ENCODE measurements at places on chromosomes 12 and 14.

DNA sequence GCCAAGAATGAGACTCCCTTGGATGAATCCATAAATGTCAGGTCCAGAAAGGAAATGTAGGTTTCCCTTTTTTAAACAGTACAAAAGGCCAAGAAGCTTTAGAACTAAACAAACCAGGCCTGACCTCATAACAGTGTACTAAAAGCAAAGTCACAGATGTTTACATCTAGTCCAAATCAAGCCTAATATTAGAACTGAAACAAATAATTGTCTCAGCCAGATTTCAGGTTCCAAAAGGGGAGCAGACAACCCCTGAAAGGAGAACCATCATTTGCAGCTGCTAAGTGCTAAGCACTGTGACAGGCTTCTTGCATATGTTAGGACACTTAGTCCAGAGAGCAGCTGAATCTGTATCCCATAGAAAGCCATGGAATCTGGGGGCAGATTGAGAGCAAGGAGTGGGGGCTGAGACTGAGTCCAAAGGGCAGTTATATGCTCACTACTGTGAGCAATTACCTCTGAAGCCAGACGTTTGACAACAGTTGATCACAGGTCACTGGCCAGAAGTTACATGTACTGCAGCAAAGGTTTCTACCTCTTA is 90.1 kb downstream of the STXBP6 start:
- H3K36me3 ChIP-seq: no peaks in the 10 kb centered on the region
- no peaks in the 10 kb centered on the region for H3K27me3 ChIP-seq
- no peak overlapping the region for H3K4me3 ChIP-seq
- H3K27ac ChIP-seq: no peak overlapping the region
- no peak for DNase-seq
- no peaks in the 10 kb centered on the region for H3K4me1 ChIP-seq

GRCh38 chr12:90099288-90099687 is 390.6 kb upstream of the ATP2B1 start:
- no peaks in the 10 kb centered on the region for H3K27me3 ChIP-seq
- DNase-seq: no peak
- no peaks in the 10 kb centered on the region for H3K36me3 ChIP-seq
- H3K4me3 ChIP-seq: no peak overlapping the region
- H3K27ac ChIP-seq: no peak overlapping the region

DNA sequence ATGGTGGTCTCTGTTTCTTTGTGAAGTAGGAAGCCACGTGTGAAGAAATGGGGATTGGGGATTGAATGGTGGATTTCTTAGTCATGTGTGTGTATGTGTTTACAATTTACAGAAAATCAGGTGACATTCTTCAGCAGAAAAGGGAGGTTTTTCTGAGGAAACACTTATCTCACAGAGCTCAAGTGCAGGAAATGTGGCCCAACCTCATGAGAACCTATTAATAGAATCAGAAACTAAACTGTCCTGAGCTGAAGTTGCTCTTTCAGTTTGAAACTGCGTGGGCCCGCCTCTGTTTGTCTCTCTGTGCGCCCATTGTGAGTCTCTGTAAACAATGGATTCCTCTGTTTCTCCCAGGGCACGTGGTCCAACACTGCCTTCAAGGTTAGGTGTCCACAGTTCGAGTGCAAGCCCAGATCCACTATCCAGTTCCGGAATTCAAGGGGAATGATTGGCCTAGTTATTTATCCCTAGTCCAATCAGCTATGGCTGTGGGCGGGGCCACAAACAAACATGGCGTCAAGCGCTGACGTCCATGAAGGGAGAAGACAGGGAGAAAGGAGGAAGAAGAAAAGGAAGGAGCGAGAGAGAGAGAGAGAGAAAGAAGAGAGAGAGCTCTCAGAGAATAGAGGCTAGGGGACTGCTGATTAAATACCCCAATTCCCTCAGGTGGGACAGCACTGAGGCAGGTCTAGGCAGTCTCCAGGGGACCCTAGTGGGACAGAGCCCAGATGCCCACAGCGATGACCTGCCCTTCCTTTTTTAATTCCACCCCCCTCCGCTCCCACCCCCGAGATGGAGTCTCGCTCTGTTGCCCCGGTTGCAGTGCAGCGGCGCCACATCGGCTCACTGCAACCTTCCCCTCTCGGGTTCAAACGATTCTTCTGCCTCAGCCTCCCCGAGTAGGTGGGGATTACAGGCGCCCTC is 31.4 kb upstream of the C12orf76 start:
- DNase-seq: peak; percentile 61
- H3K27me3 ChIP-seq: no peaks in the 10 kb centered on the region

DNA sequence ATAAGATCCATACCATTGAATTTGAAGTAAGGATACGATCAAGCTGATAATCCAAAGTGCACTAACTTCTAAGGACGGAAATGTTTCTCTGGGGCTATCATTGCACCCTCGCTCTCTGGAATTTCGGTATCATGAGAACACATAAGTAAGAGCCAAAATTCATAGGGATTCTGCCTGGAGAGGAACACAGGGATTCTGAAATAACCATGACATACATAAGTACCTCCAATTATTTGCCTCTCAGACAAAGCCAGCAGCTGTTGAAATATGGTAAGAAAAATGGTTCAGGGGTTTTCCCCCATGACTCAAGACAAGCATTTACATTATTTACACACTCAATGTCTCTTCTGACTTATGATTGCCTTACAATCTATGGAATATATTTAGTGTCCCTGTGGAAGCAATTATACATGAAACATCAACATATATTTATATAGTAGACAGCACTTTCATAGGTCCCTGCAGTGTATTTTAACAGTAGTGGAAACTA is 1123.6 kb upstream of the SEL1L start:
- no peak for DNase-seq
- H3K4me3 ChIP-seq: no peak overlapping the region
- H3K27ac ChIP-seq: no peak overlapping the region
- no peaks in the 10 kb centered on the region for H3K36me3 ChIP-seq

DNA sequence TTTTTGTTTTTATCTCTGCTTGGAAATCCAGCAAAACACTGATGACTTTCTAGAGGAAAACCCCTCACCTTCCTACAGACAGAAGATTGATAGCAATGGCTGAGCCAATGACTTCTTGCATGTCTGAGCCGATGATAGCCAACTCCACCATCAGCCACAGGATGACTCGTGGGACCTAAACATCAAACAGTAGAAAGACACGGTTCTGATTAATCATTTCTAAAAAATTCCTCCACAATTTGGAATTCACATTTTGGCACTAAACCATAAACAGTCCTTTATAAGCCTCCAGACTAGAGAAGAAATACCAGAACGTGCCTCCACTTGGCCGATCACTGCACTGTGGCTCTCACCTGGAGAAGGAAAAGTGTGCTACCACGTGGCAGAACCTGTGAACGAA is 25.9 kb downstream of the SLC11A2 start:
- H3K4me1 ChIP-seq: no peaks in the 10 kb centered on the region
- H3K27me3 ChIP-seq: no peaks in the 10 kb centered on the region
- H3K27ac ChIP-seq: no peak overlapping the region
- no peak for DNase-seq
- no peak overlapping the region for H3K4me3 ChIP-seq
- peaks cover 73% of the 10 kb centered on the region for H3K36me3 ChIP-seq

- DNase-seq: no peak
- H3K36me3 ChIP-seq: no peaks in the 10 kb centered on the region
- H3K27ac ChIP-seq: no peak overlapping the region
- H3K4me1 ChIP-seq: no peaks in the 10 kb centered on the region
- H3K4me3 ChIP-seq: no peak overlapping the region
These were observed 46.6 kb downstream of the PPFIA2 start for GRCh38 chr12:81712536-81712935.

- no peak overlapping the region for H3K4me3 ChIP-seq
- DNase-seq: no peak
- no peaks in the 10 kb centered on the region for H3K27me3 ChIP-seq
- no peaks in the 10 kb centered on the region for H3K4me1 ChIP-seq
- H3K36me3 ChIP-seq: no peaks in the 10 kb centered on the region
These were observed 128.0 kb downstream of the GPR135 start for GRCh38 chr14:59337141-59337611.

GRCh38 chr12:111605911-111606766 is 7.0 kb upstream of the ATXN2 start:
- no peaks in the 10 kb centered on the region for H3K4me1 ChIP-seq
- no peak overlapping the region for H3K27ac ChIP-seq
- DNase-seq: no peak
- no peaks in the 10 kb centered on the region for H3K36me3 ChIP-seq
- H3K4me3 ChIP-seq: no peak overlapping the region

DNA sequence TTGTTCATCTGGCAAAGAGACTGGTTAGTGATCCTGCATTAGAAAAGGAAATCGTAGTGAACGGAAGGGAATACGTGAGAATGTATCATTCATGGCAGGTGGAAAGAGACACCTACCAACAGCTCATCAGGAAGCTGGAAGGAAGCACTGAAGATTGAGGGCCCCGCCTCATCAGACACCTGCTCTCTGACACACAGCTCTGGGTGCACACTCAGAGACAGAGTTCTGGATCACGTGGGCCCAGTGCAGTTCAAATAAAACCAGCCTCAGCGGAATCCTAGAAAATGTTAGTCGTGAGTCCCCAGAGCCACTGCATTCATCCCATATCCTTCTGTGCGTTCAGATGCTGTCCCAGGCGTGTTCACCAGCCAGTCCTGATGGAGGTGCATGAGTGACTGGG is 129.7 kb downstream of the GLT1D1 start:
- no peak overlapping the region for H3K4me3 ChIP-seq
- H3K36me3 ChIP-seq: no peaks in the 10 kb centered on the region
- no peaks in the 10 kb centered on the region for H3K27me3 ChIP-seq
- H3K27ac ChIP-seq: no peak overlapping the region
- DNase-seq: no peak
- no peaks in the 10 kb centered on the region for H3K4me1 ChIP-seq

- no peak overlapping the region for H3K4me3 ChIP-seq
- H3K27ac ChIP-seq: no peak overlapping the region
- H3K4me1 ChIP-seq: no peaks in the 10 kb centered on the region
- H3K36me3 ChIP-seq: no peaks in the 10 kb centered on the region
- H3K27me3 ChIP-seq: no peaks in the 10 kb centered on the region
These were observed 23.9 kb upstream of the NAP1L1 start for GRCh38 chr12:76108356-76108755.

GRCh38 chr14:26855077-26855753 is 257.4 kb upstream of the NOVA1 start:
- no peak overlapping the region for H3K4me3 ChIP-seq
- H3K4me1 ChIP-seq: no peaks in the 10 kb centered on the region
- no peak for DNase-seq
- H3K27me3 ChIP-seq: no peaks in the 10 kb centered on the region
- H3K27ac ChIP-seq: no peak overlapping the region

- no peak overlapping the region for H3K4me3 ChIP-seq
- no peaks in the 10 kb centered on the region for H3K36me3 ChIP-seq
- H3K27me3 ChIP-seq: peaks cover 10% of the 10 kb centered on the region
- no peak overlapping the region for H3K27ac ChIP-seq
These were observed 13.9 kb upstream of the BDKRB1 start for GRCh38 chr14:96242126-96242525.
